ENCODE measurements at places on chromosomes 2 and 18.
A peak's percentile ranks its signal among the peaks of the same experiment; 100 is the strongest.

- peak; percentile 59 for DNase-seq
Measured at GRCh38 chr2:29606104-29607037, 315.0 kb downstream of the ALK start.

DNA sequence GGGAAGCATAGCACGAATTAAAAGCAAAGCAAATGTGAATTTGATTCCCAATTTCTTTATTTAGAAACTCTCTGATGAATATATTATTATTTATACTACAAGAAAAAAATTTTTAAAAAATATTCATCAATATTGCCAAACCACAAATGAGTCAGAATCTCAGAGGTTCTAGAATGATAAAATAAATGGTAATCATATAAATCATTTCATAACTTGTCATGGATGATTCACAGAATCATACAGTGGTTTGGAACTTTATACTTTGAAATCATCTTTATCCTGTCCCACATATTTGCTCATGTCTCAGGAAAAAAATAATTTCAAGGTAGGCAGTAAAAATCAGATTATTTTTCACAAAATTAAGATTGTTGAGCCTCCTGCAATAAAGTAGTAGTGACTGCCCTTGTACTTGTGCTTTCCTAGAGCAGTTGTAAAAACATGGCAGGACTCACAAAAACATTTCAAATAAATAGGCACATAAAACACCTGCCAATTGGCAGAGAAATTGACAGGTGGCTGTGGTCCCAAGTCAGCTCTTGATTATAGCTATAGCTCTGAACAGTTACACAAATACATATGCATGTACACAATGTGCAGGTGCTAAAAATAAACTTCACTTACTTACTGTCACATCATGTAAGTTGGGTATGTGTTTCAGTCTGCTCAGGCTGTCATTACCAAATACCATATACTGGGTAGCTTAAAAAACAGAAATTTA is 273.9 kb upstream of the SESTD1 start:
- no peak for DNase-seq

DNA sequence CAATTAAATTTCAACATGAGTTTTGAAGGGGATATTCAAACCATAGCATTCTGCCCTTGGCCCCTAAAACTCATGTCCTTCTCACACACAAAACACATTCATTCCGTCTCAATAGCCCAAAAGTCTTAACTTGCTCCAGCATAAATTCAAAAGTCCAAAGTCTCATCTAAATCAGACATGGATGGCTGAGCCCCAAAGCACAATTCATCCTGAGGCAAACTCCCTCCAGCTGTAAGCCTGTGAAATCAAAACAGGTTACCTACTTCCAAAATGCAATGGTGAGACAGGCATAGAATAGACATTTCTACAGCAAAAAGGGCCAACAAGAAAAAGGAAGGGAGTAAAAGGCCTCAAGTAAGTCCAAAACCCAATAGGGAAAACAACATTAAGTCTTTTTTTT is 245.8 kb downstream of the TTC32 start:
- DNase-seq, result no peak

- DNase-seq, result no peak
Measured at GRCh38 chr2:16324544-16324937, 341.1 kb downstream of the CYRIA start.

- no peak for DNase-seq
Measured at GRCh38 chr2:209002054-209002453, 421.8 kb upstream of the MAP2 start.

DNA sequence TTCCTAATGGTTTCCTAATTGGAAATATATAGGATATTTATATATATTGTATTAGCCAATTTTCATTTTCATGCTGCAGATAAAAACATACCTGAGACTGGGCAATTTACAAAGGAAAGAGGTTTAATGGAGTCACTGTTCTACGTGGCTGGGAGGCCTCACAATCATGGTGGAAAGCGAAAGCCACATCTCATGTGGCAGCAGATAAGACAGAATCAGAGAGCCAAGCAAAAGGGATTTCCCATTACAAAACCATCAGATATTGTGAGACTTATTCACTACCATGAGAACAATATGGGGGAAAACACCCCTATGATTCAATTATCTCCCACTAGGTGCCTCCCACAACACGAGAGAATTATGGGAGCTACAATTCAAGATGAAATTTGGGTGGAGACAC is 242.5 kb upstream of the NETO1 start:
- no peak for DNase-seq

DNA sequence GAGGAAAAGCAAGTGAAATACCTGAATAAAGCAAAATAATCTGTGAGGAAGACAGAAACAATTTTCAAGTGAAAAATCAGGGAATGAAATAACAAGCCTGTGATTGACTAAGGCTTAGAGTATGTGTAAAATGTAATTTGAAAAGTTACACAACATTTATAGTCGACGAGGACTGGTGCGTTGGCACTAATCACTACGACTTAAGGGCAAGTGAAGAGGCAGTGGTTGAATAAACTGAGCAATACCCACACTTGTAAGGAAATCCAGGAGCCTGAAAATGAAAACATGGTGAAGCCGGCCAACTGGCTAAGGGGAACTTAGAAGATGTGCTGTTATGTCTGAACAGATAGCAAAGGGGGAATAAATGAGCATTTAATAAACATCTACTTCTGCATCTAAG is 13.4 kb downstream of the DOK1 start:
- no peak for DNase-seq

- DNase-seq, result peak; percentile 27
Measured at GRCh38 chr18:60892855-60893254, 440.4 kb upstream of the CDH20 start.

DNA sequence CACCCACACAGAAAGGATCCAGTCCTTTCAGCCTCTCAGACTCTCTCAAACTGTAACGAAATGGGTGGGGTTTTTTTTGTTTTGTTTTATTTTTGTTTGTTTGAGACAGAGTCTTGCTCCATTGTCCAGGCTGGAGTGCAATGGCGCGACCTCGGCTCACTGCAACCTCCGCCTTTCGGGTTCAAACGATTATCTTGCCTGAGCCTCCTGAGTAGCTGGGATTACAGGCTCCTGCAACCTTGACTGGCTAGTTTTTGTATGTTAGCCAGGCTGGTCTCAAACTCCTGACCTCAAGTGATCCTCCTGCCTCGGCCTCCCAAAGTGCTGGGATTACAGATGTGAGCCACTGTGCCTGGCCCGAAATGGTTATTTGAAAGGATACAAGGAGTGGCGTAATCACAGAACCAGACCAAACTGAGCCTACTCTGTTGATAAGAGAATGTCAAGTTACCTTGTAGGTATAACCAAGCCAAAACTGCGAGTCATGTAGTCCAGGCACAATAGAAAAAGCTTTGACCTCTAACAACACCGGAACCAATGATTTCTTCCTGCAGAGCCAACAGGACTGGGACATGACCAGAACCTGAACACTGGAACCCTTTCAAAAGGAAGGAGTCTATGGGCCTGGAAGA is 72.5 kb downstream of the NCAPH start:
- no peak for DNase-seq

GRCh38 chr2:150425121-150425955 is 62.1 kb downstream of the RND3 start:
- DNase-seq, result no peak

- DNase-seq, result peak; percentile 34
Measured at GRCh38 chr2:210224941-210225672, at the start of gene ACADL. Gene ACADL (minus strand): TSS chr2:210225447. CDS start chr2:210225263, 184 bp downstream.

GRCh38 chr18:77099485-77100370 is 32.9 kb downstream of the MBP start:
- no peak for DNase-seq

DNA sequence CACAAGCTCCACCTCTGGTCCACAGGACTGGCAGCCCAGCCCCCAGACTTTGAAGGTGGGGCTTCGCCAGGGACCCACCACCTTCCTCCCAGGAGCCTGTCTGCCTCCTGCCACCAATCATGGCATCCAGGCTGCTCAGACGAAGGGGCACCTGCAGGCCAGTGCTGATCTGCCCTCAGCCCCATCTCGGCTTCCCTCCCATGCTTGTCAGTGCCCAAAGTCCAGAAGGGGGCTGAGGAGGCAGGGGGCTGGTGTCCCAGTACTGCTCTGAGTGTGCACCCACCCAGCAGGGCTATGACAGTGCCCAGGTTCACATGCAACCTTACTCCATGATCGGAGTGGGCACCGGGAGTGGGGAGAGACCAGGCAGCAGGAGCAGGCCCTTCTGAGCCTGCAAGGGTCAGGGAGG is 25.3 kb upstream of the RUFY4 start:
- no peak for DNase-seq
